A375 (cell line): ENCODE measurements at places on chromosomes 16 and 17. TPM values are rescaled to one million over a fixed set of nuclear protein-coding genes. Genes with fewer than 3 reads are reported as not detected.

Gene LHX1
- 14.3 and 15.7 TPM in 2 replicates for total RNA-seq

Gene LLGL2
- total RNA-seq, result 6.6 and 7.1 TPM in 2 replicates

Gene DNAAF8
- total RNA-seq, result 0.93 and 1.5 TPM in 2 replicates

Gene MYL11
- not detected in 2 replicates for total RNA-seq

Gene DPEP2
- total RNA-seq, result not detected in 2 replicates

Gene KRTAP4-5
- total RNA-seq, result not detected in 2 replicates

Gene CES5A
- total RNA-seq, result not detected in 2 replicates

Gene ATP6V0C
- total RNA-seq, result 28.7 and 48.4 TPM in 2 replicates

Gene PYDC1
- not detected in 2 replicates for total RNA-seq

Gene GCGR
- total RNA-seq, result not detected in 2 replicates

Gene ARL17B
- total RNA-seq, result 1.6 and 9.9 TPM in 2 replicates

Gene TP53TG3D
- 2.2 and 3.8 TPM in 2 replicates for total RNA-seq

Gene ATP2A3
- 0.32 and 0.79 TPM in 2 replicates for total RNA-seq

Gene ZMYND15
- total RNA-seq, result 0.27 and 0.38 TPM in 2 replicates

Gene SSTR5
- not detected in 2 replicates for total RNA-seq

Gene CMTM1
- 1.1 and 1.4 TPM in 2 replicates for total RNA-seq

Gene OR4D1
- total RNA-seq, result not detected in 2 replicates

Gene LRRC59
- 167 and 171 TPM in 2 replicates for total RNA-seq

Gene PRRT2
- total RNA-seq, result 3.4 and 4.0 TPM in 2 replicates

Gene SLC16A3
- 18.8 and 20.1 TPM in 2 replicates for total RNA-seq

Gene PPL
- total RNA-seq, result 0.26 and 0.27 TPM in 2 replicates

Gene HS3ST3B1
- total RNA-seq, result 1.7 and 4.2 TPM in 2 replicates

Gene RAB37
- 0.04 TPM in 1 of 2 replicates, not detected in the other for total RNA-seq
